Activated CD8-positive, alpha-beta T cell treated with anti-CD3 and anti-CD28 coated beads, Interleukin-2, amount 10 ng/mL, durations not matched to agents 7 days and 5 days (primary cell): ENCODE measurements at places on chromosomes 1 and 21.

- no peaks in the 10 kb centered on the region for H3K36me3 ChIP-seq
- no peaks in the 10 kb centered on the region for H3K4me1 ChIP-seq
- no peak overlapping the region for H3K27ac ChIP-seq
- no peak for DNase-seq
Observed at GRCh38 chr1:175742790-175743459, 470 bp downstream of the TNR start.

DNA sequence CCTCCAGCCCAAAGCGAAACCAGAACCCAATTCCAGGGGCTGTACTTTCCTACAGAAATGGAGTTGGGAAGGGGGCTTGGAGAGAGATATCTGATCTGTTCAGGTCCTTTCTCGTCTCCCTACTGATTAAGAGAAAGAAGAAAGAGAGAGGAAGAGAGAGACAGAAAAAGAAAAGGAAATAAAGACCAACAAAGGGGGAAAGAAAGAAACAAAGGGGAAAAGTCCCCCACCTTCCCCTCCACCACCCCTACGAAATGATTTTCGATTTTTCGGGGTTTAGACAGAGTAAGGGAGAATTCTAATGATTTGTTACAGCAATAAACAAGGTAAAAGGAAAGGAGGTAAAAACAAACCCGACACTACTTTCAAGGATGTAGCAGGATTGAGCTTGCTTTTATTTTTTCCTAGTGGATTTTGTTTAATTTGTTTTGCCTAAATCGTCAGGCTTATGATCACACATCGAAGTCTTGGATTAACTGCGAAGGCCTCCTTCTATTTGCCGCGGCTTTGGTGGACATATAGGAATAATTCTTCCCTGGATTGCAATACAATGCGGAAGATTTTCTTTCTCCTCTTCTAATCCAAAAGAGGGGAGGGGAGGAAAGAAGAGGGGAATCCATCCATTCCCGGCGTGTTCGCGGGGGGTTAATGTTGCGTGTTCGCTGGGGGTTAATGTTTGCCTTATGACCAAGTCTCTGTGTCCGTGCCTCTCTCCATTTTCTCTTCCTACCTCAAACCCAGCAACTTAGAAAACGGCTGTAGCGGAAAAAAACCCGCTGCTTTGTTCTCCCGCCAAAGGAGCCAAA lies 1.9 kb downstream of the TAL1 start:
- H3K36me3 ChIP-seq: no peaks in the 10 kb centered on the region
- no peak for DNase-seq
- H3K27ac ChIP-seq: no peak overlapping the region
- peaks cover 32% of the 10 kb centered on the region for H3K4me1 ChIP-seq
- H3K27me3 ChIP-seq: peaks cover 88% of the 10 kb centered on the region
- peak overlapping the region; percentile 22 for H3K4me3 ChIP-seq

DNA sequence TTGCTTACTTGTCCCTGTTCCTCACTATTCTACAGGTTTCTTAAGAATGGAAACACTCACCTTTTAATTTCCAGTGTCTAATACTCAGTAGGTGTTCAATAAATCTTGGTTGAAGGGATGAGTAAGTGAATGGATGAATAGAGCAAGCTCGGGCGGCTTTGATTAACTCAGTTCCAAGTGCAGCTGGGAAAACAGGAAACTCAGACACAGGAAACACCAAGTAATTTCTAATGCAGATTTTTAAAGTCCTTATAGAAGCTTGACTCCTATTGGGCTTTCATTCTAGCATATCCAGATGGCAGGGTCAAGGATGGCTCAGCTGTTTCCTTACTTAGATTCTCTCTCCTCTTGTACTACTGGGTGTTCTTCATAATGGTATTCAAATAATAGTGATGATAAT lies 14.0 kb downstream of the CAMK1G start:
- H3K36me3 ChIP-seq: no peaks in the 10 kb centered on the region
- H3K27me3 ChIP-seq: peaks cover 51% of the 10 kb centered on the region
- no peaks in the 10 kb centered on the region for H3K4me1 ChIP-seq
- H3K4me3 ChIP-seq: no peak overlapping the region
- DNase-seq: no peak

DNA sequence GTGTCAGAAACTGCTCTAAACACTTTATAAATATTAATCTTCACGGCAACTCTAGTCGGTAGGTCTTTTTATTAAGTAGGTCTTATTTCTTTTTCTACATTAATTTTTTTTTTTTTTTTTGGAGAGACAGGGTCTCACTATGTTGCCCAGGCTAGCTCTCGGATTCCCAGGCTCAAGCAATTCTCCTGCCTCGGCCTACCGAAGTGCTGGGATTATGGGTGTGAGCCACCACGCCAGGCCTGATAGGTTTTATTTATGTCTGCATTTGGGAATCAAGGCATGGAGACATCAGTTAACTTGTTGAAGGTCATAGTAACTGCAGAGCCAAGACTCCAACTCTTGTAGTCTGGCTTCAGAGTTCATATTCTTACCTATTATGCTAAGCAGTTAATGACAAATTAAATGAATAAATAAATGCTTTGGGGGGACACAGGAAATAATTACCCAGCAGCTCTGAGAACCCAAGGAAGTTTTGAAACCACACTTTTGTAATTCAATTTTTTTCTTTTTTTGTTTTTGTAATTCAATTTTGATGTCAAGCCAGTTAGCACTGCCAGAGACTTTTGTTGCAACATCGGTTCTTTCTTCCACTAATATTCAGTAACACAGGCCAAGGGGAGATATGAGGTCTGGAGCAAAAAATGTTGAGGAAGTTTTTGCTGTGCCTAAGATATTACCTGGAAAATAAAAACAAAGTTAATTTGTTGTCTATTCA lies 9.4 kb upstream of the UAP1 start:
- H3K27me3 ChIP-seq: no peaks in the 10 kb centered on the region
- no peak overlapping the region for H3K27ac ChIP-seq
- H3K4me3 ChIP-seq: no peak overlapping the region
- H3K36me3 ChIP-seq: no peaks in the 10 kb centered on the region
- no peaks in the 10 kb centered on the region for H3K4me1 ChIP-seq

DNA sequence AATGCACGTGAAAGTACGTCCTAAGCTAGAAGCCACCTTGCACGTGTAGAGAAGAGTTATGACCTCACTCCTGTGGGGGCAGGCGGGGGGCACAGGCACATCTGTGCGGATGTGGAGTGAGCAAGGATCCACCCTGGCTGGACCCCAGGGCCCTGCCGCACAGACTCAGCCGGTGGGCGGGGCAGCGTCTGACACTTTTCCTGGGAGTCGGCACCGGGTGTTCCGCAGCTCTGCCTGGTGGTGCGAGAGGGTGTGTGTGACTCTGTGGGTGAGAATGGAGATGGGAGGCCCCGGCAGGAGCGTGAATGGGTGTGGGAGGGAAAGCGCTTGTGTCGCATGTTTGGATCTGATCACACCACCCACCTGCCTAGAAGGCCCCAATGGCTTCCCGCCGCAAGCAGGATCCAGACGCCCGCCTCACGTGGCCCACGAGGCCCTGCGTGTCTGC lies 29.5 kb downstream of the RAP1GAP start:
- H3K4me1 ChIP-seq: no peaks in the 10 kb centered on the region
- peaks cover 3% of the 10 kb centered on the region for H3K27me3 ChIP-seq

DNA sequence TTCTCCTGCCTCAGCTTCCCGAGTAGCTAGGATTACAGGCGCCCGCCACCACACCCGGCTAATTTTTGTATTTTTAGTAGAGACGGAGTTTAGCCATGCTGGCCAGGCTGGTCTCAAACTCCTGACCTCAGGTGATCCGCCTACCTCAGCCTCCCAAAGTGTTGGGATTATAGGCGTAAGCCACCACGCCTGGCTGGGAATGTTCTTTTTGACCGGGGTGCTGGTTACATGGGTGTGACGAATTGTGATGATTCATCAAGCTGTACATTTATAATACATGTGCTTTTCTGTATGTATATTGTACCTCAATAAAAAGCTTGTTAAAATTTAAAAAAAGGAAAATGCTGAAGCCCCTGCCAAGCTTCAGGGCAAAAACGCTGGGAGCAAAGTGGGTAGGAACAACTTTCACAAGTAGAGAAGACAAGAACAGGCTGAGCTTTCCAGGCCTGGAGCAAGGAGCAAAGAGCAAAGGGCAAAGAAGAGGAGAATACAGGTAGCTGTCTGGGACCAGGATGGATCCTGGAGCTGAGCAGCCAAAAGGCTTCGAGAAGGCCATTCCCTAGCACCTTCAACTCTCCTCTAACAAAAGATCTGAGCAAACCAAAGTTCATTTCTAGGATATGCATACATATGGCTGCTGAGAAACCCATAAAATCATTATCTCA lies 20.5 kb upstream of the YRDC start:
- peaks cover 35% of the 10 kb centered on the region for H3K36me3 ChIP-seq
- no peaks in the 10 kb centered on the region for H3K27me3 ChIP-seq
- no peaks in the 10 kb centered on the region for H3K4me1 ChIP-seq
- H3K27ac ChIP-seq: no peak overlapping the region

DNA sequence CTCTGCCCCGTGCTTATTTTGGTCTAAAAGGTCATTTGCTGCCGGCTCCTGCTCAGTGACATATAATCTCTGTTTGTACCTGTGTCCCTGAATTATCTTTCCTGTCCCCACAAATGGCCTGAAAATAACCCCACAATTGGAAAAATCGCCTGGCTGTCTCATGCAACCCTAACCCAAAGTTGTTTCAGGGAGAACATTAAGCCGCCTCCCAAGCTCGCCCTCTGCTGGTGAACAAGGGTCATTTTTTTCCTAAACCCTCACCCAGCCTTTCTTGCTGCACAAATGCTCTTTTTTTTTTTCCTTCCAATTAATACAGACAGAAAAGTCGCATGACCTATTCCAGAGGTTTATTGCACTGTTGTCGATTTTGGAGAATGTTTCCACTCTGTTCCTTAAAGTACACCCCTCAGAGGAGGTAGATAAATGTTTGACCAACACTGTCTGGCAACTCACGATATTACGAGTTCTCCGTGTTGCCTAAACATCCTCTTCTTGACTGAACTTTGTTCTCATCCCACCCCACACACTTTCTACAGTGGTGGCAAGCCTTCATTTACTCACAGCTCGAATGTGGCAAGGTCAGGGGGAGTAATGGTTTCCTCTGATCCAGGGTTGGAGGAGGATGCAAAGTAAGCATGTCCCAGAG lies 148.7 kb downstream of the ZZZ3 start:
- H3K4me3 ChIP-seq: no peak overlapping the region
- H3K36me3 ChIP-seq: no peaks in the 10 kb centered on the region
- peaks cover 2% of the 10 kb centered on the region for H3K4me1 ChIP-seq
- DNase-seq: peak; percentile 67
- H3K27ac ChIP-seq: no peak overlapping the region

DNA sequence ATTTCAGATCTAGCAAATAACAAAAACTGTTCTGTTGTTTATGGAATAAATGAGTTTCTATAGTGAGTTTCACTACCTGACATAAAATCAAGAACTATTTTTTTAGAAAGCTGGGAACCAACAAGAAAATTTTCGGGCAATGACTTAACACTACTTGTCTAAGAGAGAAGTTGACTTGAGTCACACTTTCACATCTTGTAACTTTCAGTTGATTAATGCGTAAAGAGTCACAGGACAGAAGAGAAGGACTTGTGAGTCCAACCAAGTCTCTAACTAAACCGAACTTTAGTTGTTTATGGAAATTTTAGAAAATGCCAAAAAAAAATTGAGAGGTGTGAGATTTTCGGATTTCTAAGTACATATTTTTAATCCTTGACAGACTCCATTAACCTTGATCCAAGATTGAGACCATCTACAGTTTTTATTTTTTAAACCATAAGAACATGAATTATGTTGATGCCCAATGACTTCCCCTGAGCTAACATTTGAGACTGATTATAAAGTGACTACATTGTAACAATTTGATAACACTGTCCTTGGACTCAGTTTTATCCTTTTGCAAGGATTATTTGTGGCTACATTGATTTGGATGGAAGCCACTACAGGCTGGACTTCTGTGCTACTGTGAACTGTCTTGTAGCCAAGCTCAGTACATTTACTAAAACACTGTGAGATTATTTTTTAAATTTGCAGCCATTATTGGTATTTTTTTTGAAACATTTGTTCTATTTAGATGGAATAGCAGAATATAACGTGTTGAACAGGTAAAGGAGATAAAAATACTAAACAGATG lies 284.0 kb downstream of the PTPRC start:
- H3K27ac ChIP-seq: peak overlapping the region; percentile 45
- peaks cover 71% of the 10 kb centered on the region for H3K36me3 ChIP-seq
- H3K4me3 ChIP-seq: peak overlapping the region; percentile 42
- DNase-seq: no peak

- H3K4me1 ChIP-seq: no peaks in the 10 kb centered on the region
- DNase-seq: no peak
- peaks cover 11% of the 10 kb centered on the region for H3K27me3 ChIP-seq
- no peak overlapping the region for H3K4me3 ChIP-seq
Observed at GRCh38 chr1:110433803-110434202, 17.1 kb upstream of the PROK1 start.

- no peak for DNase-seq
- H3K4me3 ChIP-seq: no peak overlapping the region
- no peaks in the 10 kb centered on the region for H3K4me1 ChIP-seq
- H3K36me3 ChIP-seq: no peaks in the 10 kb centered on the region
- H3K27ac ChIP-seq: no peak overlapping the region
Observed at GRCh38 chr1:230222678-230223077, 155.6 kb downstream of the GALNT2 start.

- H3K27me3 ChIP-seq: no peaks in the 10 kb centered on the region
- H3K36me3 ChIP-seq: peaks cover 56% of the 10 kb centered on the region
- H3K4me3 ChIP-seq: peak overlapping the region; percentile 55
- H3K4me1 ChIP-seq: peaks cover 66% of the 10 kb centered on the region
- DNase-seq: peak; percentile 81
- peak overlapping the region; percentile 90 for H3K27ac ChIP-seq
Observed at GRCh38 chr1:179298952-179299351, 5.4 kb downstream of the SOAT1 start.

DNA sequence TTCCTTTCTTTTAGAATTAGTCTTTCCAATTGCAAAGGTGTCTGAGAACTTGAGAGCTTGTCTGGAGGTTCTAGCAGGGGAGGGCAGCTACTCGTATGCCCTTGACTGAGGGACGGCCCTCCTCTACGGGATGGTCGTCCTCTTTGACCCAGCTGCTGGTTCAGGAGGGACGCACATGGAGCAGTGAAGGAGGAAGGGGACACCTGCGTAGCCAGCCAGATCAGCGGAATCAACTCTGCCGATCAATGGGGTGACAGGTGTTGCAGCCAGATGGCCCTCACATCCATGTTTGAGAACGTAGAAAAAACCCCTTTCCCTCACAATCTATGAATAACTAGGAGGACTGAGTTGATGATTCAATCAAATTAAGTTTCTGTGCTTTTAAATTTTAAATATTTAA lies 15.7 kb upstream of the A3GALT2 start:
- peaks cover 21% of the 10 kb centered on the region for H3K4me1 ChIP-seq
- H3K36me3 ChIP-seq: peaks cover 26% of the 10 kb centered on the region
- H3K4me3 ChIP-seq: no peak overlapping the region

DNA sequence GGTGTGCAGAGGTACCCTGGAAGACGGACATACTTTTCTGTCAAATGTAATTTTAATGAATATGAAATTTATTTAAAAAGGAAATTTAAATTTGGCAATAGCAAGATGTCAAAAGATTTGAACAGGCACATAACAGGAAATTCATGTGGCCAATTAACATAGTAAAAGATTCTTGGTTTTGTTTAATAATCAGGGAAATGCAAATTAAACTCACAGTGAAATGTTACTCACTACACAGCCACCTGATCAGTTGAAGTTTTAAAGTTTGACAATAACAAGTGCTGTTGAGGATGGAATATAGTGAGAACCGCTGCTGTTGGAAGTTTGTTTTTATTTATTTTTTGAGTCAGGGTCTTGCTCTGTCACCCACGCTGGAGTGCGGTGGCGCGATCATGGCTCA lies 63.9 kb downstream of the TEX35 start:
- H3K4me1 ChIP-seq: no peaks in the 10 kb centered on the region
- no peak overlapping the region for H3K27ac ChIP-seq
- peaks cover 5% of the 10 kb centered on the region for H3K27me3 ChIP-seq
- DNase-seq: no peak
- no peak overlapping the region for H3K4me3 ChIP-seq
- H3K36me3 ChIP-seq: no peaks in the 10 kb centered on the region

- peak overlapping the region; percentile 71 for H3K27ac ChIP-seq
- H3K27me3 ChIP-seq: no peaks in the 10 kb centered on the region
- DNase-seq: no peak
- H3K4me1 ChIP-seq: peaks cover 14% of the 10 kb centered on the region
Observed at GRCh38 chr1:114458237-114458777, 52.7 kb downstream of the TRIM33 start.
